ENCODE measurements at places on chromosomes 3 and 15.
A peak's percentile ranks its signal among the peaks of the same experiment; 100 is the strongest.

- DNase-seq: peak; percentile 47
Observed at GRCh38 chr3:177603148-177603603, 405.9 kb upstream of the TBL1XR1 start.

GRCh38 chr3:66344391-66344811 is 123.6 kb downstream of the SLC25A26 start:
- no peak for DNase-seq

GRCh38 chr3:57227930-57228751 is 612 bp downstream of the APPL1 start:
- DNase-seq: peak; percentile 59

GRCh38 chr3:160099834-160100233 is 111.2 kb downstream of the IL12A start:
- DNase-seq: no peak

GRCh38 chr15:58546635-58547627 is 115.1 kb downstream of the LIPC start:
- no peak for DNase-seq

DNA sequence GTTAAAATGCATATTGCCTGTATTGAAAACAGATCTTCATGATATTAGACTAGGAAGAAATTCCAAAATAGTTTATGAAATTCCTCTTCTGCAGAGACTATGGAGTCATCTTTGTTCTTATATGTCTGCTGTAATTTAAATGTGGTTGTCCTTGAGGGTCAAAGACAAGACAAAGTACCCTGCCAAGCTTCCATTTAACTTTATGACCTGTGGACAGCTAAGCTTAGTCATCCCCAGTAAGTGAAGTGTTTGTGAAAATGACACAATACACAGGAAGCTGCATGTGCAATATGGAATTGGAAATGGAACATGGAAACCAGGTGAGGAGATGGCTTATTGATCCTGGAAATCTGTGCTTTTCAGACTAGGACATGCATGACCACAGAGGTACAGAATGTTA is 68.5 kb upstream of the GBE1 start:
- DNase-seq: no peak

GRCh38 chr3:52852419-52852818 is 17.6 kb upstream of the MUSTN1 start:
- no peak for DNase-seq
